ENCODE measurements at places on chromosomes 11 and 22.

- no peak for DNase-seq
These were observed 7.5 kb downstream of the POU2AF3 start for GRCh38 chr11:111305876-111306275.

- DNase-seq: no peak
These were observed 509.8 kb upstream of the RAG2 start for GRCh38 chr11:37107831-37108230.

DNA sequence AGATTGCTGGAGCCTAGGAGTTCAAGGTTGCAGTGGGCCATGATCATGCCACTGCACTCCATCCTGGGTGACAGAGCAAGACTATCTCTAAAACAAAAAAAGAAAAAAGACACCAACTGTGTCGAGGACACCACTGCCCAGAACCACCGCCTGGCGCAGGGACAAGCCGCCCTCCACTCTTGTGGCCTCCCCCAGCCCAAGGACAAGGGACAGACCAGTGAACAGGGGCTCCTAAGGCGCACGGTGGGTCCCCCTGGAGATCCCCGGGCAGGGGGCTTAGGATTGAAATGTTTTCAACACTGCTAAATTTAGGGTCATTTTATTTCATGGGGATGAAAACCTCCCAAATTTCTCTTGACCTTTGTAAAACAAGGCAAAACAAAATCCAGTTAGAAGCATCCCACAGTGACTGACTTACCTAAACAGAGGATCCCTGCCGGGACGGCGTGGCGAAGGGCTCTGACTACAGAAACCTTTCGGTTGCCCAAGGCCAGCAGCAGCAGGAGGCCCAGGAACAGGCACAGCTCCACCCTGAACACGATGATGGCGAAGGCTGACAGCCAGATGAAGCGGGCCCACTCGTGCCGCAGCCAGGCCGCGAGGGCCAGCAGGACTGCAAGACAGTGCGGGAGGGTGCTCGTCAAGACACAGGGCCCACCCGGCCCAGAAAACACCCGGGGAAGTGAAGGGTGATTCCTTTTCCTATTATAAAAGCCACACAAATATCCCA, 8.6 kb downstream of the ALG12 start:
- no peak for DNase-seq

DNA sequence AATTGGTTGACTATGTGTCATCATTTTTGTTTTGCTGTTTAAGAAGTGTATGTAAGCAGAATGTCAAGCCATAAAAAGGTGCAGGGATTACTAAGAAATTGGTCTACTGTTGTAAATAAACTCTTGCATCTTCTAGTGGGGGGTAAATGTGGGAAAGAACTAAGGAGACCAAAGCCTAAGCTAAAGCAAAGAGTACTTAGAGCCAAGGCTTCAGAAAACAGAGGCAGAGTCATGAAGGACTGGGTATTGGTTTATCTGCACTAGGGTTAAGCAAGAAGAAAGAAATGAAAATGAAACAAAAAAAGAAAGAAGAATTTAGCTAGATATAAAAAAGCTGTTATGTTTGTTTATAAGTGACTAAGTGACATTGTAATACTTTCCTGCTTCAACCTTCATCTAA, 628.1 kb downstream of the METTL15 start:
- no peak for DNase-seq

DNA sequence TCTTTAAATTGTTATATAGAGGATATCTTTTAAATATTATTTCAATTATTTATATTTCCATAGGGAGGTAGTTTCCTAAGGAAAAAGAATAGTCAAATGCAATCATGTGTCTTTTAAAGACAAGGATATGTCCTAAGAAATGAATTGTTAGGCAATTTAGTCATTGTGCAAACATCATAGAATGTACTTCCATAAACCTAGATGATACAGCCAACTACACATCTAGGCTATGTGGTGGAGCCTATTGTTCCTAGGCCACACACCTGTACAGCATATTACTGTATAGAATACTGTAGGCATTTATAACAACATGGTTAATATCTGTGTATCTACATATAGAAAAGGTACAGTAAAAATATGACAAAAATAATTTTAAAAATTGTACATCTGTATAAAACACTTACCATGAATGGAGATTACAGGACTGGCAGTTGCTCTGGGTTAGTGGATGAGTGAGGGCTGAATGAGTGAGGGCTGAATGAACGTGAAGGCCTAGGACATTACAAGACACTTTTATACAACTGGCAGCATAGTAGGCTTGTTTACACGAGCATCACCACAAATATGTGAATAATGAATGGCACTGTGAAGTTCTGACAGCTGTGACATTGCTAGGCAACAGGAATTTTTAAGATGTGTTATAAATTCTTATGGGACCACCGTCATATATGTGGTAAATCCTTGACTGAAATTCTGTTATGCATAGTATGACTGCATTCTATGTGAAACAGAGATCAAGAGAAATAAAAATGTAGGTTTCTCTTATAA, 1879.0 kb upstream of the RAG2 start:
- no peak for DNase-seq

DNA sequence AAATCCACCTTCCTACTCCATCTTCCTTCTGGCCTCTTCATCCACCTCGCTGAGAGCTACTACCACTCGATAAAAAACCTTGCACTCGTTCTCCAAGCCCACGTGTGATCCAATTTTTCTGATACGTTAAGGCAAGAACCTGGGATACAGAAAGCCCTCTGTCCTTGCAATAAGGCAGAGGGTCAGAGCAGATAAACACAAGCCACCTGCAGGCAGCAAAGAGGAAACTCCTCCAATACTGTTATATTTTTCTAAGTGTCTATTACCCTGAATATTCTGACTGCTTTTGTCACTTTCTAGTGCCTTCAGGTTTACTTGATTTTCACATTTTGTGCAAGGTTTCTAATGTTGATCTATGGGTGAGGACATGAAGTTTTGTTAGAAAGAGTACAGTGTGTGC, 26.6 kb downstream of the TRIM5 start:
- no peak for DNase-seq

- DNase-seq: no peak
These were observed 127.4 kb upstream of the OPCML start for GRCh38 chr11:133659538-133660201.

DNA sequence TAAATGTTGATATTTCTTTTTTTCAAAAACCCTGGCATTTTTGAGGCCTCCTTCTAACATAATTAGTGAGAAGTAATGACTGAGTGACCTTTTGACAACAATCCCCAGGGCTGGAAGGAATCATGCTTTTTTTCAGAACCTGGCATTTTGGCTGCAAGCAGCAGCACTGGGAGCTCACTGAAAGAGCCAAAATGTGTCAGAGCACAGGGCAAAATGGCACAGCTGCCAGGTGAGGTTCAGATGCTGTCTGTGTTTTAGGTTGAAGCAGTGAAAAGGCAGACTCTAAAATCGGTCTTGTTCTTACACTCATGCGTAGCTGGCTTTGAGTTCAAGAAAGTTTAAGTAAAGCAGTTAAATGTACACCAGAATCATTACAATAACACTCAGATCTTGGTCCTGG, 1063.8 kb downstream of the DLG2 start:
- DNase-seq: no peak

Data from nucleus accumbens (tissue), 56 donors.